ENCODE measurements at places on chromosomes 4 and X.

- DNase-seq, result no peak
Observed at GRCh38 chrX:7264399-7264798, 116.4 kb upstream of the PUDP start.

- no peak for DNase-seq
Observed at GRCh38 chr4:87326460-87326859, 3.8 kb upstream of the HSD17B13 start.

DNA sequence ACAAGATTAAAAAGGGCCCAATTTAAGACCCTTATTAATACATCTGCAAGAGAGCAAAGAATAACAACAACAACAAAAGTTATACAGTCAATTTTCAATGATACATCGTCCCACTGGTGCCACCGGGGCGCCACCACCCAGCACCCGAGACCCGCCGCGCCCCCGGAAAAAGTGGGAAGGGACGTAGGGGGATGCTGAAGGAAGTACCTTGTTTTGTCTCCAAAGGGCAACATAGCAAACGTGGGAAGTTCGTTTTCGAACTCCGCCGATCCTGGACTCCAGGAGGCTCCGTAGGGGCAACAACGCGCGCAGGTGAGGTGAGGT lies 1.7 kb downstream of the PDE5A start:
- no peak for DNase-seq

- no peak for DNase-seq
Observed at GRCh38 chrX:19956923-19957322, 33.9 kb downstream of the BCLAF3 start.

DNA sequence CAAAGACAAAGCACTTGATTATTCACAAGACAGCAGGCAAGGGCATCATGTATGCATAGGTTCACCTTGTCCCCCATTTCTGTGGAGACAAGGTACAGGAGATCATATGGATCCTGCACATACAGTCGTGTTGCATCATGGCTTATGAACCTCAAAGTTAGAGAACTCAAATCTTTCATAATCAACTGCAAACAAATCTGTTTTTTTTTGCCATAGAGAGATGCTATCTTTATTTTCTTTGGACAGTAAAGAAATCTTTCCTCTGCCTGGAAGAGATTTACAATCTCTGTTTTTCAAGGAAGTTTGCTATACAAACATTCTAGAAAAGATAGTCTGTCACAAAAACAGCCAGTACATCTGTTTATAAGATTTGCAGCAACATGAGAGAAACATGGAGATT lies 578.8 kb downstream of the ANKRD50 start:
- DNase-seq, result no peak

Measured in NCI-H187 (cell line).